ENCODE measurements at places on chromosomes 13 and 19. TPM values are rescaled to one million over a fixed set of nuclear protein-coding genes. Genes with fewer than 3 reads are reported as not detected.

Gene GPR18
- total RNA-seq = 8.4 TPM

DNA sequence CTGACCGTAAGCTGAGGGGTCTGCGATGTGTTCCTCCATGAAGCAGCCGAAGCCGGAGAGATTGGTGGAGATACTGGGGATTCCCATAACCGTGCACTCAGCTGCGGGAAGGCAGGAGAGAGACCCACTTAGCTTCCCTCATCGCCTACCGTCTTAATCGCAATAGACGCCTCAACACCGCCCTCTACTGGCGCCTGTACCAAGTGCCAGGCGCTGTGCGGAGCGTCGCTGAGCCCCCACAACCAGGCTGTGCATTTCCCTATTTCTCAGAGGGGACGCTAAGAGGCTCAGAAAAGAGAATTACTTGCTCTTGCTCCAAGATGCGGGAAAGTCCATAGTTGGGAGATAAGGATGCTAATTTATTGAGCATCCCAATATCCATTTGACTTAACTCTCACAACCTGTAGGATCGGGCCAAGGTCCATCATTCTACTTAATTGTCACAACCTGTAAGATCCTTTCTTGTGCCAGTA, 5.8 kb downstream of the FTL start:
- DNase-seq = peak; percentile 67

Gene IQCN
- total RNA-seq = 3.3 TPM

GRCh38 chr13:106178816-106179215, 356.6 kb downstream of the EFNB2 start:
- no peak for DNase-seq

DNA sequence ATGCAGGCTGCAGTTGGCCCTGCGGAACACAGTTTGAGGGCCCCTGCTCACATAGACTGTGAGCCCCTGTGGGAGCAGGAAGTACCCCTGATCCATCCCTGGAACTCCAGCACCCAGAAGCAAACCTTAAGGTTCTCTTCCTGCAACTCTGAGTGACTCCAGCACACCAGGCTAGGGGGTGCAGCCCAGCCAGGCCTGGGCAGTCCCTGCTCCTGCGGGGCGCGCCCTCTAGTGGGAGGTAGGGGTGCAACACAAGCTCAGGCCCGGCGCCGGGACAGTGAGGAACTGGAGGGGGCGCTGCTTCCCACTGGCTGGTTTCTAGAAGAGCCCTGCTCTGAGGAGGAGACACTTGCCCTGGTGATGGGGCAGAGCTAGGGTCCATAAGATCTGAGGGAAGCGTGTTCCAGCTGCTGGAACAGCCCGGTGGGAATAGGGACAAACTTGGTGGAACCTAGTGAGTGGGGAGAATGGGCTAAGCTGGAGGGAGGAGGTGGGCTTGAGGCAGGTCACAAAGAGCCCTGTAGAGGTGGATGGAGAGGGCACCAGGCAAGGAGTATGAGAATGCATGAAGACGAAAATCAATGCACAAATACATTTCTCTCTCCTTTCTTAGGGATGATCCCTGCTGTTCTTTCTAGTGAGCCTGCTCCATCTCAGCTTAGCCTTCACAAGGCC, 5.0 kb downstream of the ZSCAN5A start:
- DNase-seq = peak; percentile 57

- DNase-seq = no peak
Measured at GRCh38 chr19:46892252-46893179, 31.7 kb downstream of the ARHGAP35 start.

GRCh38 chr13:51453207-51453958, 547 bp upstream of the INTS6 start:
- peak; percentile 81 for DNase-seq

DNA sequence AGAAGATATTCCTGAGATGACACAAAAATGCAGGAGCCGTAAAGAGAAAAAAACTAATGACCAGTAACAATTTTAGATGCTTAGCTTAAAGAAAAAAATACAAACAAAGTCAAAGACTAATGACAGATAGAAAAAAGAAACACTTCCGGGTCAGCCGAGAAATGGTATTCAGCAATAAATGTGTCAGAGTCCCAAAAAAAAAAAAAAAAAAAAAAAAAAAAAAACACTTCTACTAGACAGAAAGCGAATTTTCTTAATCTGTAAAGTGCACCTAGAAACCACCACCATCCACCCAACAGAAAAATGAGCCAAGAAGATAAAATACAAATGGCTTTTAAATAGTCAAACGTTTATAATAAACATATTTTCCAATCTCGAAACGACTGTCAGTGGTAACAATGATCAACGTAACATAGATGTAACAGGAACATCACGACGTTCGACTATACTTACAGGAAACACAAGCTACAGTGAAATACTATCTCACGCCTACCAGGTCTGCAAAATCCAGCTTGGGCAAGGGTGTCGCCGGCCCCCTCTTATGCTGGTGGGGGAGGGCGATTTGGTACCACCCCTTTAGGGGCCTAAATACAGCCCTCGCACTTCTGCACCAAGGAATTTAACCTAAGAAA, 10.6 kb downstream of the ABHD17A start:
- DNase-seq = no peak

Gene ABHD17A
- 102 TPM for total RNA-seq

GRCh38 chr19:41548954-41549688, 26.8 kb upstream of the CEACAM21 start:
- peak; percentile 78 for DNase-seq

Data from activated T-helper 2 cell treated with anti-CD3 and anti-CD28 coated beads, Interferon-gamma antibody, Interleukin-2, Interleukin-4, amounts not matched to agents 10 μg/mL and 5 μg/mL and 100 μg/mL, durations not matched to agents 14 hours and 24 hours and 36 hours (primary cell).